Mesothelial cell of epicardium (in vitro differentiated cells): ENCODE measurements at places on chromosomes 7 and 10.

GRCh38 chr10:29598851-29599311 is 35.9 kb downstream of the SVIL start:
- H3K27me3 ChIP-seq: no peaks in the 10 kb centered on the region
- no peak overlapping the region for H3K4me3 ChIP-seq
- no peak for DNase-seq
- H3K27ac ChIP-seq: peak overlapping the region; percentile 84
- peaks cover 42% of the 10 kb centered on the region for H3K4me1 ChIP-seq
- peaks cover 1% of the 10 kb centered on the region for H3K36me3 ChIP-seq

- H3K27ac ChIP-seq: no peak overlapping the region
- no peaks in the 10 kb centered on the region for H3K36me3 ChIP-seq
- no peak for DNase-seq
- peaks cover 30% of the 10 kb centered on the region for H3K27me3 ChIP-seq
- no peak overlapping the region for H3K4me3 ChIP-seq
- no peaks in the 10 kb centered on the region for H3K4me1 ChIP-seq
Observed at GRCh38 chr10:43679509-43679908, 30.8 kb upstream of the ZNF32 start.

- H3K4me1 ChIP-seq: peaks cover 13% of the 10 kb centered on the region
- no peaks in the 10 kb centered on the region for H3K27me3 ChIP-seq
- DNase-seq: no peak
- H3K36me3 ChIP-seq: no peaks in the 10 kb centered on the region
- no peak overlapping the region for H3K4me3 ChIP-seq
- H3K27ac ChIP-seq: no peak overlapping the region
Observed at GRCh38 chr7:69903410-69903809, 305.1 kb downstream of the AUTS2 start.

DNA sequence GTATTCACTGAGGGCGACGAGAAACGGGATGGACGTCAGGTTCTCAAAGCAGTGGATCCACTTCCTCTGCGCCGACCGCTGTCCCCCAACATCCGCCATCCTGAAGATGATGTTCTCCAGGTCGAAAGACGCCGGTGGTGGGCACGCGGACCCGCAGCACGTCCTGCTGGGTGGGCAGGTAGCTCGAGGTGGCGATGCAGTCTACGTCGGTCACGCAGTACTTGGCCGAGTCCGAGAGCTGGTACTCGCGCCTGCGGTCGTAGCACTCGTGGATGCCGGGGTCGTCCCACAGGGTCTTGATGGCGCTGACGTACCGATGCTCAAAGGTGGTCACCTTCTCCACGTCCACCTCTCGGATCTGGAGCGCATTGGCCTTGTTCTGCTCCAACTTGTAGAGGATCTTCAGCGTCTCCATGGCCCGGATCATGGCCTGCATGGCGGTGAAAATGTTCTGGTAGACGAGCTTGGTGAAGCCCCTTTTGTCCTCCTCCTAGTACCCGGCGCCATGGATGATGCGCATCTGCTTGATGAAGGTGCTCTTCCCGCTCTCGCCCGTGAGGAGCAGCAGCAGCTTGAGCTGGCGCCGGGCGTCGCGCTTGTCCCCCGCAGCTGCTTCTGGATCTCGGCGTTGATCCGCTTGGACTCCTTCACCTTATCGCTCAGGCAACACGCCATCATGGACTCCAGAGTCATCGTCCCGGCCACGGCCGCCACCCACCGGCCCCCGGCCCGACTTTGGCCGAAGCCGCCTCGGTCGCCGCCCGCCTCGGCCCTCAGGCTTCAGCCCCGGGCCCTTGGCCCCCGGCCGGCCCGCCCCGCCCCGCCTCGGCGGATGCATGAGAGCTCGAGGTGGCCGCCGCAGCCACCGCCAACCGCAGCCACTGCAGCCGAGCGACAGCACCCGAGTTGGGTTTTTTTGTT is 122.9 kb upstream of the KCTD7 start:
- peaks cover 3% of the 10 kb centered on the region for H3K27me3 ChIP-seq
- H3K4me3 ChIP-seq: no peak overlapping the region
- no peak for DNase-seq
- no peak overlapping the region for H3K27ac ChIP-seq

GRCh38 chr7:126436213-126436868 is 816.4 kb downstream of the GRM8 start:
- H3K36me3 ChIP-seq: no peaks in the 10 kb centered on the region
- no peak for DNase-seq
- H3K4me3 ChIP-seq: no peak overlapping the region
- peak overlapping the region; percentile 84 for H3K27ac ChIP-seq
- peaks cover 36% of the 10 kb centered on the region for H3K4me1 ChIP-seq
- no peaks in the 10 kb centered on the region for H3K27me3 ChIP-seq

GRCh38 chr10:113056441-113057021 is 106.5 kb downstream of the TCF7L2 start:
- no peaks in the 10 kb centered on the region for H3K27me3 ChIP-seq
- no peak overlapping the region for H3K4me3 ChIP-seq
- peaks cover 5% of the 10 kb centered on the region for H3K36me3 ChIP-seq
- peaks cover 33% of the 10 kb centered on the region for H3K4me1 ChIP-seq
- no peak for DNase-seq

DNA sequence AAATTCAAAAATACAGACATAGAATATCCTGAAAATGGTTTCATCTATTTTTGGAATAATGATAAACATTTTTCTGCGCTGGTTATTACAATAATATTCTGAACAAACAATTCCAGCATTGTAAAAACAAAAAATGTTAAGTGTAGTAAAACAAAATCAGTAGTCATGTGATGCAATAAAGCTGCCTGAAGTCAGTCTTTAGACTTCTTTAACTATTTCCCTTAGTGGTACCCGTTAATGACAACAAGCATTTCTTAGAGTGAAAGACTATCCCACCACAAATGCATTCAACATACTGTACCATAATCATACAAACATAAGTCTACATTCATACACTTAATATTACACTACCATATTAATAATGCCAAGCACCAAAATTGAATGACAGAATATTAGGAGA is 1.6 kb downstream of the SKAP2 start:
- DNase-seq: no peak
- peak overlapping the region; percentile 99 for H3K4me3 ChIP-seq
- no peaks in the 10 kb centered on the region for H3K27me3 ChIP-seq
- no peaks in the 10 kb centered on the region for H3K36me3 ChIP-seq
- peak overlapping the region; percentile 99 for H3K27ac ChIP-seq

DNA sequence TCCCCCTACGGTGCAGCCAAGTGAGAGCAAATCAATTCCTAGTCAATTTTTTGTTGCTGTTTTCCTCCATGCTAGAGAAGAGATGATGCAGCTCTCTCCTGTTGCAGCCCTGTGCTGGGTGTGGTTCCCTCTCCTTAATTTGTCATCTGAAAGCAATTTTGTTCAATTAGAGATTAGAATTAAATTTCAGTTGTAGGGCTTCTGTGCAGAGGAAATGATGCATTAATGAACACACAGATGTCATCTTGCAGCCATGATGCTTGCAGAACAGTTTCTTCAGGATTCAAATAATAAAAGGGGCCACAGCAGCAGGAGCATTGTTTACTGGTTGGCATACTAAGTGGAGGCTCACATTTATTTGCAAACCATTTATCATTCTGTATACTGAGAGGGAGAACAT is 266.0 kb downstream of the AUTS2 start:
- no peak overlapping the region for H3K27ac ChIP-seq
- no peak for DNase-seq
- H3K36me3 ChIP-seq: no peaks in the 10 kb centered on the region
- no peak overlapping the region for H3K4me3 ChIP-seq

- no peak overlapping the region for H3K4me3 ChIP-seq
- H3K27ac ChIP-seq: no peak overlapping the region
- DNase-seq: no peak
- no peaks in the 10 kb centered on the region for H3K4me1 ChIP-seq
Observed at GRCh38 chr7:156180451-156181229, 368.4 kb upstream of the SHH start.

- peak overlapping the region; percentile 72 for H3K4me3 ChIP-seq
- peaks cover 45% of the 10 kb centered on the region for H3K4me1 ChIP-seq
- no peaks in the 10 kb centered on the region for H3K27me3 ChIP-seq
Observed at GRCh38 chr10:60572511-60573194, 183.0 kb upstream of the ANK3 start.

GRCh38 chr7:27164367-27165088 is 809 bp downstream of the HOXA9 start:
- H3K4me3 ChIP-seq: peak overlapping the region; percentile 65
- H3K36me3 ChIP-seq: peaks cover 1% of the 10 kb centered on the region
- H3K27ac ChIP-seq: peak overlapping the region; percentile 78

GRCh38 chr7:10463701-10464100 is 510.0 kb upstream of the PHF14 start:
- H3K4me1 ChIP-seq: no peaks in the 10 kb centered on the region
- H3K36me3 ChIP-seq: peaks cover 4% of the 10 kb centered on the region
- no peak for DNase-seq
- H3K4me3 ChIP-seq: no peak overlapping the region

DNA sequence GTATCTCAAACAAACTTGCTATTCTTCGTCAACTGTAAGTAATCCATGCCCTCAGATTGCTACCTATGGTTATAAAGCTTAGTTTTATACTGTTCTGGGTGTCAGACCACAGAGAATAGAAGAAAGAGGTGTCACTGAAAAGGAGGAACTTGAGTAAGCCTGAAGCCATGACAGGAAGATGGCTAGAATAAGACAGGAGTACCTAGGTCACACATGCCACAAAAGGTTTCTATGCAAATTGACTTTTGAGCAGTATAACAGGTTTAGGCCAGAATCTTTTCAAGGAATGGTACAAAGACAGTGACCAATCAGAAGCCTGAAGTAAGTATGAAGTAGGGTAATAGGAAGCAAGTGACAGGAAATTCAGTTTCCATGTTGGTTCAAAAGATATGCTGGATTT is 23.5 kb downstream of the FBXW4 start:
- no peaks in the 10 kb centered on the region for H3K27me3 ChIP-seq
- no peak overlapping the region for H3K27ac ChIP-seq

GRCh38 chr10:84924131-84924530 is 595.7 kb downstream of the CCSER2 start:
- peaks cover 12% of the 10 kb centered on the region for H3K27me3 ChIP-seq
- no peak for DNase-seq
- H3K4me3 ChIP-seq: no peak overlapping the region
- no peak overlapping the region for H3K27ac ChIP-seq
- H3K4me1 ChIP-seq: no peaks in the 10 kb centered on the region

DNA sequence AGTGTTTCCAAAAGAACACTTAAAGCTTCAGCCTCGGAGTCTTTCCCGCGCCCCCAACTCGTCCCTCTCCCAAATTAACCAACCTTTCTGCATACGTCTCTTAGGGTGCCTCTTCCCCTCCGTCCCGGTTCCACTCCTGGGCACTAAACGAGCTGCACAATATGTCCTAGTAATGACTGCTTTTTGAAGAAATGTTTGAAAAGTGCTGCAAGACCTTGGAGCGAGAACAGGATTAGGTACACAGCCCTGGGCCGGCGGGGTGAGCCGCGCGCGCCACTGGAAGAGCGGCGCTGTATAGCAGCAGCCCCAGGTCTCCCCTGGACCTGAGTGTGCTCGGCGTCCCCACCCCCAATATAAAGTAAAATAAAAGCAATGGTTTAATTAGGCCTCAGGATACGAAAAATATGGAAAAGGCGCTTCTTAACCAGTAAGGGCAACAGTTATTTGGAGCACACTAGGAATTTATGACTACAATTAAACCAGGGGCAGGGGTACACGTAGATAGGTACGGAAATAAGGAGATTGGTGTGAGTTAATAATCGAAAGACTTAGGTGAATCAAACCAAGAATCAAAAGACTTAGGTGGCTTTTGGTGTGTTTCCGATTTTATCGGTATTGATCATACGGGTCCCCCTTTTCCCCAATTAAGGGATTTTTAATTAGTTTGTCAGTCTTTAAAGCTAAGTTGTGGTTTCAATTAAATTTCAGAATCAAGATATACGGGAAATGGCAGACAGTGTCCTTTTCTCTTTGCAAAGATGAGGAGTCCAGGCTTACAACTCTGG is 1.9 kb downstream of the TET1 start:
- no peaks in the 10 kb centered on the region for H3K36me3 ChIP-seq
- no peaks in the 10 kb centered on the region for H3K27me3 ChIP-seq
- peaks cover 36% of the 10 kb centered on the region for H3K4me1 ChIP-seq
- peak overlapping the region; percentile 78 for H3K4me3 ChIP-seq
- peak overlapping the region; percentile 89 for H3K27ac ChIP-seq

DNA sequence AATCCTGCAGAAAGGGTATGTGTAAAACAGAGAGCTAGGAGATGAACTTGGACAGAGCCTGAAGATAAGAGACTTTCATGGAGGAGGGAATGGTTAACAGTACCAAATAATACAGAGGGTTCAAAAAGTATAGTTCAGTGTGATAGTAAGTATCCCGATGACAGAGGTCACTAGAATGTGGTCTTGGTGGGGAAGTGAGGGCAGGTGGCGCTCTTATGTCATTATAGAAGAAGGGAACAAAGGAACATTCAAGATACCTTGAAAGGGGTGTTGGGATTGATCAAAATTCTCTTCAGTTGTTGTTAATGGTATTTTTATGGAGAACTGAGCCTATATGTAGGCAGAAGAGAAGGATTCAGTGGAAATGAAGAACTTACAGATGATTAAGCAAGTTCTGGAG is 312.5 kb downstream of the SUGCT start:
- no peak overlapping the region for H3K4me3 ChIP-seq

DNA sequence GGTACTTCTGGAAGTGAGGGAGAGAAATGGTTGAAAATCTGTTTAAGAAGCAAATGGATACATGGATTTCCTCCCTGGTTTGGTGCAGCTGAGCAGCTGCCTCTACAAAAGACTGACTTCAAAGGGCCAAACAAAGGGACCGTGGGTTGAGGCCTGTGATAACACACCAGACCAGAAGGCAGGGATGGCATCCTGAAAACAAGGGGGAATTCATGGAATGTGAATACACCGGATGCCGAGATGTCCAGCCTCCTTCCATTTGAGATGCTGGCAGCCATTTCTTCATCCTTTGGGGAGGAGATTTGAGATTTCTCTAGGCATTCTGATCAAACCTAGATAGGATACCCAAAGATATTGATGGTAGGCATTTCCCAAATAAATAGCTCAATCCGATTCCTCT is 36.9 kb downstream of the TAF3 start:
- no peak for DNase-seq
- H3K27me3 ChIP-seq: no peaks in the 10 kb centered on the region
- peaks cover 12% of the 10 kb centered on the region for H3K36me3 ChIP-seq
- no peak overlapping the region for H3K27ac ChIP-seq
- H3K4me3 ChIP-seq: no peak overlapping the region

DNA sequence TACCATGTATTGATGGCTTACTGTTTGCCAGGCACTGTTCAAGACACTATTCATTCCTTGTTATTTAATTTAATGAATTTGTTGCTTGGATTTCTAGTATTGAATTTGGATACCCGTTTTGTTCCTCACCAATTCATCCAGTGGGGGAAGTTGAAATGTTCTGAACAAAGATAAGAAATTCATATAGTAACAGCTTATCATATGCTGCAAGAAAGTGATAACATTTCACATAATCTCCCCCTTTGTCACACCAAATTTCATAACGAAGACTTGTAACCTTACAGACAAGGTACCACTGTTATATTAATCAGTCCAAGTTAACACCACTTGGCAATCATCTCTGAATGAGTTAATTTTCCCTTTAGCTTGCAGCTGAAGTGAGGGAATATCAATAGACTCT is 42.1 kb downstream of the SCIN start:
- H3K4me3 ChIP-seq: no peak overlapping the region
- H3K27ac ChIP-seq: no peak overlapping the region
- no peaks in the 10 kb centered on the region for H3K36me3 ChIP-seq
- peaks cover 21% of the 10 kb centered on the region for H3K4me1 ChIP-seq
- DNase-seq: no peak
- no peaks in the 10 kb centered on the region for H3K27me3 ChIP-seq
